WERI-Rb-1 (cell line): ENCODE measurements at places on chromosomes 5 and 9.
A peak's percentile ranks its signal among the peaks of the same experiment; 100 is the strongest.

DNA sequence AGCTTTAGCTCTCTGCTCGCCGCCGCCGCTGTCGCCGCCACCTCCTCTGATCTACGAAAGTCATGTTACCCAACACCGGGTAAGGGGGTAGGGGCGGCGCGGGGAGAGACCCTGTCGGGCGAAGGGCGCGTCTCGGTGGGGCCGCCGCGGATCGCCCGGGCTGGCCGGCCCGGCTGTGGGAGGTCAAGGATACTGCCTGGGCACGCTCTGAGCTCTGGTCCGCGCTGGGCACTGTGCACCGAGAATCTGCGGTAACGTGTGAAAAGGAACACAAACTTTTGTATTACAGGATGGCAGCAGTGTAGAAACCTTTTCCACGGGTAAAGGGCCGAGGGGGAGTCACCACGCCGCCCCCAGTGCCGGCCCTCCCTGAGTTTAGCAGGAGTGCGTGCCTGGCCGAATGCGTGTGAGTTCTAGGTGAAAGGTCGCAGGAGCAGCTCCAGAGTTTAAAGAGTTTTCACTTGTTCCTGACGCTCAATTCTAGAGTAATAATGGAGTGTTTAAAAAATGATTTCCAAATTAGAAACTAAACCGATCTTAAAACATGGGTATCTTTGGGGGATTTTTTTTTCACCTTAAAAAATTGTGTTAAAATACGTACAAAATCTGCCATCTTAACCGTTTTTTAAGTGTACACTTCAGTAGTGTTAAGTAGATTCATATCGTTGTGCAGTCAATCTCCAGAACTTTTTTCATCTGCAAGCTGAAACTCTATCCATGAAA lies at the start of gene HSDL2:
Gene HSDL2 (plus strand): TSS at position 7 of the 723 bp plus-strand sequence. CDS start 56 bp downstream, at position 63.
- no peak for DNase-seq

- DNase-seq = no peak
Observed at GRCh38 chr9:87181670-87182069, 234.4 kb upstream of the GAS1 start.

GRCh38 chr5:124438903-124439281 lies 307.5 kb downstream of the ZNF608 start:
- DNase-seq = no peak

- DNase-seq = no peak
Observed at GRCh38 chr9:132090771-132091170, 11.1 kb upstream of the MED27 start.

DNA sequence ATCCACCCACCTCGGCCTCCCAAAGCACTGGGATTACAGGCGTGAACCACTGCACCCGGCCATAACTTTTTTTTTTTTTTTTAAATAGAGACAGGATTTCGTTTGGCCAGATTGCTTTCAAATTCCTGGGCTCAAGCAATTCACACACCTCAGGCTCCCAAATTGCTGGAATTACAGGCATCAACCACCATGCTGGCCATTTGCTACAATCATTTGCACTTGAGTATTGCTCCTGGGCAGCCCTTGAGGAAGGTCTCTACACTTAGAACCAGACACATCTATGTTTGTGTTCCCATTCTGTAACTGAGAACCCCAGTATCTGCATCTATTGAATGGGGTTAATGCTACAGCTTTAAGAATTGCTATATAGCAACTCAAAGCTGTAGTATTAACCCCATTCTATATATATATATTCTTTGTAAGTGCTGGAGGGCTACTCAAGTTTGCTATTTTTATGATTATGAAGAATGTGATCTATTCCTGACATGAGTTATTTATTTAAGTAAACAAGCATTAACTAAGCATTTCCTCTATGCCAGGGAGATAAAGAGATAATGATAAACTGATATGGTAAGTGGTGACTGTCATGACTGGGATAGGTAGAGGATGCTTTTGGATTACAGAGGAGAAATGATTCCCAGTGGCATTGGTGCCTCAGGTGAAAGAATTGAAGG lies 496.5 kb upstream of the TNC start:
- DNase-seq = no peak

DNA sequence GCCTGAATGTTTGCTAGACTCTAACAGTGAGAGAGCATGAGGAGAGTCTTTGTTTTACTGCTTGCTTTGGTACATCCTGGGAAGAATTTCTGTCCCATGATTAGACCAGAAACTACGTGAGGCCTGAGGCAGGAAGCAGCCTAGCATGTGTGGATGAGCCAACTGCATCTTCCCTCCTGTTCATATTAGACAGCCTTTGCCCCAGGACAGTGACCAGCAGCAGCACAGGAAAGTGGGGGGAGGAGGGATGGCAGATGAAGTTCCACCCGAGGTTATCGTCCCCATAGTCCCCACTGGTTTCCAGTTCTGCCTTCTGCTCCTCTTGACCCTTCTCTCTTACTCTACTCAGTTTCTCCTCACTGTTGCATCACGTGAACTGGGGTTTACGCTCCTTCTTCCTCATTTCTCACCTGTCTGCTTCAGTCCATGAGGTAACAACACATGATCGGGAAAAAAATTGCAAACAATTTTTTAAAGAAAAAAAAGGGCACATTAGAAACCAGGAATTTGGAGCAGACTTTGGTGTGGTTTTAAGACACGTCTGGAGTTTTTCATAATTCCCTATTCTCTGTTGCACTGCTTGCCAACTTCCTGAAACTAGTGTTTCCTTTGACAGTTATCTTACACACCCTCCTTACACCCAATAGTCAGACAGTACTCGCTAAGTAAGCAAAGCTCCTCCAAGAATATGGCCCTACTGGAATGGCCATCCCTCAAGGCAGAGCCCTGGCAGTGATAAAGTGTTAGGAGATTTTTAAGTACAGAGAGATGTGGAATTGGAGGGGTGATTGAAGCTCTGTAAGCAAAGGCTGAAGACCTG lies 84.1 kb downstream of the SNX18 start:
- DNase-seq = no peak

- DNase-seq = peak; percentile 53
Observed at GRCh38 chr9:107193251-107193650, 89.8 kb upstream of the RAD23B start.

- DNase-seq = no peak
Observed at GRCh38 chr9:126624912-126625311, 11.2 kb downstream of the LMX1B start.

DNA sequence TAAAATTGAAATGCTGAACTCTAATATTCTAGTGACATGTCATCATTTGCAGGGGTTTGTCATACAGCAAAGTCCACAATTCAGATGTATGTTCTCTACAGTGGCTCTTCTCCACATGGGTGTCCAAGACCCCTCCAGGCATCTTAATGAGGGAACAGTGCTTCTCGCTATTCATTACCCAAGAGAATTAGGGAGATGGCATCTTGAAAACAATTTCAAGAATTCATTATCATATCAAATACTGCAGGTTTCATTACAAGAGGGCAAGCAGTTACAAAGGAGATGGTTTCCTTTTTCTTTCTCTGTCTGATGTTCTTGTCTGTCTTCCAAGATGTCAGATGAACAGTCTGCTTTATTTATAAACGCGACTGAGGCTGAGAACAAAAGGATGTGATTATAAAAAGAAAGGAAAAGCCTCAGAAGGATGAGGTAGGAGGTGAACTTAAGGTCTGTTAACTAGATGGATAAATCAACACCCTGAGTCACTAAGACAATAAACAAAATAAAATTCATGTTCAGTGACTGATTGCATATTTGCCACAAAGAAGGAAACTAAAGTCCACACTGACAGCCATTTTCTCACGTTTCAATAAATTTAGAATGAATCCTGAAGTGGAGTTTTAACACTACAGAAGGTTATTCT lies 326.7 kb upstream of the EFNA5 start:
- no peak for DNase-seq

DNA sequence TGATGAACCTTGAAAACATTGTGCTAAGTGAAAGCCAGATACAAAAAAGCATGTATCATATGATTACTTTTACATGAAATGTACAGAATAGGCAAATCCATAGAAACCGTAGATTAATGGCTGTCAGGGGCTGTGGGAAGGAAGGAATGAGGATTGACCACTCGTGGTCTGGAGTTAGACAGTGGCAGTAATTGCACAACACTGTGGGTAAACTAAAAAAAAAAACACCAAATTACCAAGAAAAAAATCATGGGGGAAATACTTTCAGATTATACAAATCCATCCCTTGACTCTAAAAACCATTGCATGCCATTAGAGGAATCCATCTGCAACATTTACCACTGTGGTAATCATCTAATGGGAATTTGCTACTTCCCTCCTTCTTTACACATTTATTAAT lies 140.0 kb downstream of the SIL1 start:
- DNase-seq = no peak

DNA sequence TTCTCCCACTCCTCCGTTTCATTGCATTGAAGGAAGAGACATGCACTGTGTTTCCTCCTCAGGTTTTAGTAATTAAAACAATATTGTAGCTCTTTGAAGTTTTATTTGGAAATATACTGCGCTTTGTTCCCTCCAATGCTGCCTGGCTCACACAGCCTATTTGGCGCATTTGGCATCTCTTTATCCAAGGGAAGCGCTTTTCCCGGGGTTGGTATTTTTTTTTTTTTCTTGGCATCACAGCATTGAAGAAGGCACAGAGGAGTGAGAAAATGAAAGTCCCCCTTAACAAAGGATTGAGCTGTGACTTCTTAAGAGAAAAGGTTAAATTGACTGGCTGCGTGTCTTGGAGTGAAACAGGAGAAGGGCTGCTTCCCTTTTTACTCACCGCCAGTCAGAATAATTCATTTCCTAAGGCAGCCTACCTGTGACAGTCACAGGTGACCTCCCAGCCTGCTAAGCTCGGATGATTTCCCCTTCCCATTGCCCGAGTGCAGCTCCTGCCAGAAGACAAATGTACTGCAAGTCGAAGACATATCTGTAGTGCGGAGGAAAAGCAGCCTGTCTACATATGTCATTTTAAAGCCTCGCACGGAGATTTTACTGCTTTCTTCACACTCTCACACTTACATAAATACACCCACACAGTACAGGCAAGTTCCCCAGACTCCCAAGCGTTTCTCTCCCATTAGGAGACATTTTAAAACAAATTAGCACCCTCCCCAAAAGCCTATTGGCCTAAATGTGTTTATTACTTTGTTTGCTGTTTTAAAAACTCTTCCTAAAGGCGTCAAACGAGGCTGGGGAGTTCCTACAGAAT lies 665.5 kb upstream of the ZNF608 start:
- DNase-seq = peak; percentile 84

DNA sequence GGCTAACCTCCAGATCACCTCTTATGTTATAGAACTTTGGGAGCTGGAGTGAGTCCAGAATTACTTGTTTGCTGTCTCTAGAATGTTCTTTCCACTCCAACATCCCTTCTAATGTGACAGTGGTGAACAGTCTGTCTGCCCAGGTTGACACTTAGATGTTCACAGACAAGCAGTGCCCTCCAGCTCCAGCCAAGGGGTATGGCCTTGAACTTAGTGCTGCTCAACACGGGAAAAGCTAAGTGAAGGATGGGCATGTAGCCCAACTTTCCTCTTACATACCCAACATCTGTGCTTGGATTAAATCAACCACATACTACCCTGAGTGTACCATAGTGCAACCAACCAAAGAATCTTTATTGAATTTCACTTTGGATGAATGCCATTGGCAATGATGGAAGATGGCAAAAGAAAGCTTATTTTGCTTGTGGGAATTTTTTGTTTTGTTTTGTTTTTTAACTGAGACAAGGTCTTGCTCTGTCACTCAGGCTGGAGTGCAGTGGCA lies 201.2 kb downstream of the NXNL2 start:
- DNase-seq = no peak

DNA sequence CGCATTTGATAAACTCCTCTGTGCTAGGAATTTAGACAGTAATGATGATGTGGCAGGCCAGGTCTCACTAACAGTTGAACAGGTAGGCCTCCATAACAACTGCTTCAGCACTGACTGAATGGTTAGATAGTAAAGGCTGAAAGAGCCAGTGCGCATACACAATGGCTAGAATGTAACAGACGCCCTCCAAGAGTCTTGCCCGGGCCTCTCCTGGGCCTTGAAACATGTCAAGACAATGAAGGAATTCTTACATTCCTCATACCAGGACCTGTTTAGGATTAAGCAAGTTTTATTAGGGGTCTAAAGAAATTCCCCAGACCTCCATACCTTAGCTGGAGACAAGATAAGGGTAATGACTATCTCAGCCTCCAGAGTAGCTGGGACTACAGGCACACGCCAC lies 6.7 kb upstream of the BICD2 start:
- no peak for DNase-seq

- DNase-seq = peak; percentile 31
Observed at GRCh38 chr9:87569518-87569917, 71.9 kb downstream of the DAPK1 start.

- DNase-seq = no peak
Observed at GRCh38 chr9:129834489-129835127, 467 bp downstream of the C9orf78 start.

DNA sequence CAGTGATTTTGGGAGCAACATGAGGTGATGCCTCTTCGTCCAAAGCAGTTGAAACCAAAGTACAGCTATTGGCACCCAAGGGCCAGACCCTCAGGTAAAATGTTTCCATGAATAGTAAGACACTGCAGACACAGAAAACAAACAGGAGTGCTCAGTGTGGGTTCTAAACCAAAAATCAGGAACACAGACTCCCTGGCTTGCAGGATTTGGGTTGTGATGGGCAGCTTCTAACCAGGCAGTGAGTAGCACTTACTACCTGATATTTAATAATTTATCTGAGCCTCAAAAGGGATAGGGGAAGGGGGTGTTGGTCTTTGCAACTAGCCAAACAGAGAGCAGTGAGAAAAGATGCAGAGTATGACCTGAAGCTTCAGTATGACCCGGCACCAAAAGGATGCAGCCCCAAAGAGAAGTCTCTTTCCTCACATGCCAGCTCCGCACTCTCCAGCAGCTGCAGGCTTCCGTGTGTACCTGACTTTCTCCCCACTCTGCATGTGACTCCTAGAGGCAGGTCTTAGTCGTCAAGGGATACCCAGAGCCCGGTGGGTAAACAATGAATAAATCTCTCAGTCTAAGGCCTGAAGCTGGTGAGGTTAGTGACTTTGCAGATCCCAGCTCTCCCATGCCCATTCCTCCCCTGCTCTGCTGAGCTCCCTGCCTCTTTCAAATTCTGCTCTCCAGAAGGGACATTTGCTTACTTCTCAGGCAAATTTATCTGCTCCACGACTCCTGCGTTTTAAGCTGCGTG lies 105.4 kb upstream of the SPOCK1 start:
- peak; percentile 49 for DNase-seq

- DNase-seq = no peak
Observed at GRCh38 chr5:37189355-37189754, 59.8 kb downstream of the CPLANE1 start.

DNA sequence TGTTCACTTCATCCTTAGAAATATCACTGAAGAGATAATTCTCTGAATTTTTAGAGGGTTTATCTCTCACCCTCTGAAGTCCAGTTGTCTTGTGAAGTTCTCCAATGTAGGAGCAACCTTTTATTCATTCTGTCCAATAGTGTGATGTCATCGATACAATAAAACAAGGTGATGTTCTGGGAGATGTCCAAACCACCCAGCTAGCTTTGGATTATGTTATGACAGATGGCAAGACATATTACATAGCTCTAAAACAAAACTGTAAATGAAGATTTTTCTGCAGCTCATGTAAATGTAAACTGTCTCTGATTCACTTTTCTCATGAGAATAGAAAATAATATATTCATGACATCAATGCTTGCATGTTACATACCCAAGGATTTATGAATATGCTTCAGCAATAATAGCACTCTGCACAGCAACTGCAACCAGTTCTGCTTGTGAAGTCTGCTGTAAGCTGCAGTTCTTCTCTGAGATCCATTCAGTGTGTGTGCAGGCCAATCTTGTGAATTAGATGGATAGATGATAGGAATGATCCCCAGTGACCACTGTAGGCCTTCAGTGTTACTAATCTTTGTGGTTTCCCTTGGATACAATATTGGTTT lies 172.6 kb upstream of the CDH12 start:
- DNase-seq = no peak

GRCh38 chr5:116395226-116395625 lies 179.4 kb downstream of the SEMA6A start:
- peak; percentile 16 for DNase-seq

- no peak for DNase-seq
Observed at GRCh38 chr9:35556776-35557175, 48.3 kb upstream of the TESK1 start.
